ENCODE measurements at places on chromosomes 16 and 17. TPM values are rescaled to one million over a fixed set of nuclear protein-coding genes. Genes with fewer than 3 reads are reported as not detected.
A peak's percentile ranks its signal among the peaks of the same experiment; 100 is the strongest.

- H3K4me1 ChIP-seq: no peaks in the 10 kb centered on the region
- DNase-seq: no peak
- no peak overlapping the region for H3K4me3 ChIP-seq
- H3K27ac ChIP-seq: no peak overlapping the region
- no peaks in the 10 kb centered on the region for H3K36me3 ChIP-seq
- H3K27me3 ChIP-seq: peaks cover 33% of the 10 kb centered on the region
These were observed 68.8 kb upstream of the GCSH start for GRCh38 chr16:81164958-81165357.

GRCh38 chr16:73306901-73307413, 259.0 kb upstream of the ZFHX3 start:
- H3K27ac ChIP-seq: no peak overlapping the region
- H3K4me3 ChIP-seq: no peak overlapping the region
- DNase-seq: no peak
- H3K27me3 ChIP-seq: peaks cover 7% of the 10 kb centered on the region

GRCh38 chr17:22142091-22142490, 449.8 kb downstream of the KCNJ18 start:
- no peaks in the 10 kb centered on the region for H3K36me3 ChIP-seq
- peak; percentile 82 for DNase-seq
- H3K27ac ChIP-seq: peak overlapping the region; percentile 55
- no peaks in the 10 kb centered on the region for H3K4me1 ChIP-seq
- no peaks in the 10 kb centered on the region for H3K27me3 ChIP-seq
- H3K4me3 ChIP-seq: no peak overlapping the region

DNA sequence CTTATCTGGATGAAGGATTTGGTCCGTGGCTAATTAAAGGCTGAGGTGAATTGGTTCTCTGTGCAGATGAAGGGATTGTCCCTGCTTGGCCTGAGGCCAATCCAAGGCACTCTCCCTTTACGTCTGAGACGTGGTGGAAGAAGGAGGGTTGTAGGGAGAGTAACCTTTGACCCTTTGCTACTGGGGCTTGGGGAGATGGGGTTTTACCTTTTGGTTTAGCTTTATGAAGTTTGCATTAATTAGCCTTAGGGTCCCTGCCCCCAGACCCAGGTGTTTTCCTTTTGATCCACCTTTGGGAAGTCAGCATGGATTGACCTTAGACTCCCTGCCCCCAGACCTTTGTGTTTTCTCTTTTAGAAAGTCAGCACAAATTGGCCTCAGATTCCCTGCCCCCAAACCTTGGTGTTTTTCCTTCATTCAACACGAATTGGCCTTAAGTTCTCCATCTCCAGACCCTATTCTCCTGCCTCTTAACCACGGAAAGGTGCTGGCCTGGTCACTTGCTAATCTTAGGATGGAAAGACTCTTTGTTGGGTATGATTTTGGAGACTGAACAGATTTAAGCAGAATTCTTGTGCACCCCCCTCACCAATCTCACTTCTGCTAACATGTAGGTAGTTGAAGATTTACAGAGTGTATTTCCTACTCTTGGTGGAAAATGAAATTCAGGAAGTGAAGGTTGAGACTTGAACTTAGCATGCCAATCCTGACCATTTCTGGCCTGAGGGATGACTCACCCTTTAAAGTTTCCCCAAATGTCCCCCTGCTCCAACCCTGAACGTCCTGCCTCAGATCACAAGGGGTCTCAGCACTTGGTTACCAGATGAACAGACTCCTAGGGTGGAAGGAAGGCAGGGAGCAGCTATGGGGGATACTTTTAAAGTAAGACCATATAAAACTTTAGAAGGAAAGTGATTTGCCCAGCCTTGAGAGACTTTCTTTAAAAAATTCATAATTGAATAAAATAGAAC, 23.1 kb upstream of the MMD start:
- DNase-seq: no peak
- no peaks in the 10 kb centered on the region for H3K4me1 ChIP-seq
- H3K27me3 ChIP-seq: no peaks in the 10 kb centered on the region

DNA sequence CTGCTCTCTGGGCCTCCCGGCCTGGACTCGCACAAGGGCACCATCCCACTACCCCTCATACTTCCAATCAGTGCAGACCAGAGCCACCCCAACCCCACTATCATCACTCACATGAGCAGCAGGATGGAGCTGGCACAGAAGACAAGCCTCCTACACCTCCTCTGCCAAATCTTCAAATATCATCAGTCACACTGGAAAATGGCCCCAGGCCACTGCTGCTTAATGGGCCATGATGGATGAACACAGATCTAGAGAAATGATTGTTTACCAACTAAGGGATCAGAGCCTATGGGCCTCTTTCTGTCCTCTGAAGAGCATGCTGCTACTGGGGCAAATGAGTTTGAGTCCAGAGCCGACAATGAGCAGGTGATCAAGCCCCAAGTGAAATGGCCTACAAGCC, 165.5 kb downstream of the GRIN2A start:
- no peak overlapping the region for H3K27ac ChIP-seq
- H3K4me3 ChIP-seq: no peak overlapping the region
- DNase-seq: no peak
- peaks cover 9% of the 10 kb centered on the region for H3K27me3 ChIP-seq

DNA sequence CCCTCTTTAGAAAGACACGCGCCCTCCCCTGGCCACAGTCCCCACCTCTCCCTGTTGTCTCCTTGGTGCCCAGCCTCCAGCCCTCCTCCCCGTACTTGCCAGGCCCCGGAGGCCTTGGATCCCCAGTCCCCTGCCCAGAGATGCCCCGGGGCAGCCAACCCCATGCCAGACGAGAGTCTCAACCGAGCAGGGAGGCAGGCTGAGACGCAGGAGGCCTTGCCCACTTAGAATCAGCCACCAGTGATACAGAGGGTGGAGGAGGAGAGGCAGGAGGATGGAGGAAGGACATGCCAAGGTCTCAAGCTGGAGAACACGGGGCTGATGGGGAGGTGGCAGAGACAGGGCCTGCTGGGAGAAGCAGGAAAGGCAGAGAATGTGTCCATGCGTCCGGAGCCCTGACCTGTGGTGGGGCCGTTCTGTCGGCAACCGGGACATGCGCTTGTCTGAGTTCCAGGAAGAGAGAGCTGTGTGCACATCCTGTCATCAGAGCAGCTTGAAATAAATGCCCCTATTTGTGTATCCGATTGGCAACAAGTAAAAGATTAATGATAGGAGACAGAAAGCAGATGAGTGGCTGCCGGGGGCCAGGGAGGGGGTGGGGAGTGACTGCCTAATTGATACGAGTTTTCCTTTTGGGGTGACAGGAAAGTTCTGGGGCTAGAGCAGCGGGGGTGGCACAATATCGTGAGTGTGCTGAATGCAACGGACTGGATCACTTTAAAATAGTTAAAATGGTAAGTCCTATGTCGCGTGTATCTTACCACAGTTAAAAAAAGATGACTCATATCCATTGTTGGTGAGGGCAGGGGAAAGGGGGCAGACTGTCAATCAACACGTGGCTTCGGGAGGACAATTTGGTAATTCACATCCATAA, 44.7 kb upstream of the MEAK7 start:
- H3K4me1 ChIP-seq: peaks cover 32% of the 10 kb centered on the region
- no peaks in the 10 kb centered on the region for H3K36me3 ChIP-seq
- no peak for DNase-seq
- peaks cover 6% of the 10 kb centered on the region for H3K27me3 ChIP-seq
- 0 out of 3 replicates have a peak overlapping the region, but pooled peaks have one; percentile 34 for H3K27ac ChIP-seq
- H3K4me3 ChIP-seq: no peak overlapping the region

GRCh38 chr17:1557355-1558095, 5.1 kb downstream of the PITPNA start:
- peaks cover 46% of the 10 kb centered on the region for H3K36me3 ChIP-seq
- H3K4me1 ChIP-seq: peaks cover 27% of the 10 kb centered on the region
- no peak for DNase-seq
- no peak overlapping the region for H3K4me3 ChIP-seq

- peaks cover 63% of the 10 kb centered on the region for H3K27me3 ChIP-seq
- no peak overlapping the region for H3K4me3 ChIP-seq
- no peak overlapping the region for H3K27ac ChIP-seq
- DNase-seq: peak; percentile 66
- no peaks in the 10 kb centered on the region for H3K4me1 ChIP-seq
These were observed 52.6 kb downstream of the ZFHX3 start for GRCh38 chr16:72995151-72995881.

- no peak for DNase-seq
- H3K27ac ChIP-seq: no peak overlapping the region
- no peaks in the 10 kb centered on the region for H3K27me3 ChIP-seq
- no peak overlapping the region for H3K4me3 ChIP-seq
These were observed 896.2 kb downstream of the CDH11 start for GRCh38 chr16:64225696-64226095.

DNA sequence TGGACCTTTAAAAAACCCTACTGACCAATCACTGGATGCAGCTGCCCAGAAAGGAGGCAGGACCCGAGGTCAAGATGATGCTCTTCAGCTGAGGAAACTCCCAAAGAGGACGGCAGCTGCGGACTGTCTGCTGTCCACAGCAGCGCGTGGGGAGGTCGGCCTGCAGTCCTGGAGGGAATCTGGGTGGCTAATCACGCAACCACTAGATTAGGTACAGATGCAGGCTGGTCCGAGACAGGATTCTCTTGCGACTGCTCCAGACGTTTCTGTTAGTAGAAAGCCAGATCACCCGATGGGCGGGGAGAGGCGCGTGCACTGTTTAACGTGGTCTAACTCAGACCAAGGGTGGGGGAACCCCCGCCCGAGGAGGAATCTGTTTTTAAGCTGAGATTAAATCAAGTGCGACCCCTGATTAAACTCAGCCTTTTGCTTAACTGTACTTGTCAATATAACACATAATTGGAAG, 8.8 kb downstream of the CTRB2 start:
- no peak for DNase-seq
- peaks cover 46% of the 10 kb centered on the region for H3K27me3 ChIP-seq
- no peak overlapping the region for H3K27ac ChIP-seq
- H3K36me3 ChIP-seq: no peaks in the 10 kb centered on the region
- H3K4me1 ChIP-seq: no peaks in the 10 kb centered on the region
- H3K4me3 ChIP-seq: no peak overlapping the region

- H3K36me3 ChIP-seq: no peaks in the 10 kb centered on the region
- peaks cover 17% of the 10 kb centered on the region for H3K27me3 ChIP-seq
- H3K4me1 ChIP-seq: no peaks in the 10 kb centered on the region
- DNase-seq: no peak
- H3K27ac ChIP-seq: no peak overlapping the region
These were observed 395.2 kb downstream of the WWOX start for GRCh38 chr16:78494674-78495073.

DNA sequence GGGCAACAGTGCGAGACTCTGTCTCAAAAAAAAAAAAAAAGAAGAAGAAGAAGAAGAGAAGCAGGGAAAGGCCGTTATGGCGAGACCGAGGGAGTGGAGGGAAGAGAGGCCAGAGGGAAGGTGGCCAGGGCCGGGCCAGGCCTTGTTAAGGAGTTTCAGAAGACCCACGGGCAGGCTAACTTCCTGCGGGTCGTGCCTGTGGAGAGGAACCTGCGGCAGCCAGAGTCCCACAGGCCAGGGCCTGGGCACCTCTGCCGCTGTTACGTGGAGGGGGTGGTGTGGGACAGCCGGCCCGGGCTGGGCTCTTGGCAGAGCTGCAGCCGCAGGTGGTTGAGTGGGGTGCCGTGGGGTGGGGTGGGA, 5.4 kb downstream of the WDR81 start:
- H3K27ac ChIP-seq: peak overlapping the region; percentile 97
- H3K27me3 ChIP-seq: no peaks in the 10 kb centered on the region
- H3K4me3 ChIP-seq: no peak overlapping the region
- peaks cover 17% of the 10 kb centered on the region for H3K36me3 ChIP-seq

- H3K36me3 ChIP-seq: peaks cover 72% of the 10 kb centered on the region
- H3K27me3 ChIP-seq: no peaks in the 10 kb centered on the region
- H3K27ac ChIP-seq: no peak overlapping the region
- no peak overlapping the region for H3K4me3 ChIP-seq
- H3K4me1 ChIP-seq: peaks cover 11% of the 10 kb centered on the region
- DNase-seq: no peak
These were observed 6.2 kb downstream of the PHF12 start for GRCh38 chr17:28944862-28945741.

DNA sequence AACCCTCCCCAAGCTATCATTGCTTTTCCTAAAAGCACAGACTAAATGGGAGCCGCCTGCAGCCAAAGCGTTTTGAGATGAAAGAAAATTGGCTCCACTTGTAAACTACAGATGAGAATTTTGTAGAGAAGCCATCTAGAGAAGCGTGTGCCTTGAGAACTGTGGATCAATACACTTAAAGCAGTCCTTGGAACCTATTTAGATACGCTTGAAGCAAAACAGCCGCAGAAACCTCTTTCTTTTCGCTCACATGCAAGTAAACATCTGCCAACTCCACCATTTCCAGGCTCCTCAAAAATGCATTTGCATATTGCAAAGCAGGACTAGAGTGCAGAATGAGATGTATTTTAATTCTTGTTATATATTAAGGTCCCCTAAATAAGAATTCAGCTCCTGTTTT, 13.1 kb downstream of the KIAA0513 start:
- no peak overlapping the region for H3K27ac ChIP-seq
- H3K4me1 ChIP-seq: peaks cover 15% of the 10 kb centered on the region
- no peak for DNase-seq
- H3K27me3 ChIP-seq: no peaks in the 10 kb centered on the region

DNA sequence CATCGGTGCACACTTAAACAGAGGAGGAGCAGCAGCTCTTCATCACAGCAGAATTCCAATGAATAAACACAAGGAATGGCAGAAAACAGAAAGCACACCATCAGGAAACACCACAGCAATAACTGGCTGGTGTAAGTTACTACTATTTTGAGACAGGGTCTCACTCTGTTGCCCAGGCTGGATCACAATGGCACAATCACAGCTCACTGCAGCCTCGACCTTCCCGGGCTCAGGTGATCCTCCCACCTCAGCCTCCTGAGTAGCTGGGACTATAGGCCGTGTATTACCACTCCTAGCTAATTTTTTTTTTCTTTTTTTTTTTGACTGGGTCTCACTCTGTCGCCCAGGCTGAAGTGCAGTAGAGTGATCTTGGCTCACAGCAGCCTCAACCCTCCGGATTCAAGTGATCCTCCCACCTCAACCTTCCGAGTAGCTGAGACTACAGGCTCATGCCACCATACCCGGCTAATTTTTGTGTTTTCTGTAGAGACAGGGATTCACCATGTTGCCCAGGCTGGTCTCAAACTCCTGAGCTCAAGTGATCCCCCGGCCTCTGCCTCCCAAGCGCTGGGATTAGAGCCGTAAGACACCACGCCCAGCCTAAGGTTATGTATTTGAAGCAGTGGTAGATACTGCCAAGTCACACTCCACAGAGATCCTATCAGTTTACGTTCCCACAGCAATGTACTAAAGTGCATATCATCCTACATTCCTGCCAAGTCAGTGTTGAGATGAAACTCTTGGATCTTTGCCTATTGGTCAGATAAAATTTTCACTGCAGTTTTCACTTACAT, 20.7 kb downstream of the TRAP1 start:
- H3K27ac ChIP-seq: peak overlapping the region; percentile 70
- H3K36me3 ChIP-seq: peaks cover 64% of the 10 kb centered on the region
- H3K27me3 ChIP-seq: no peaks in the 10 kb centered on the region
- H3K4me3 ChIP-seq: no peak overlapping the region
- peak; percentile 65 for DNase-seq

The SMIM5 gene
- not detected for total RNA-seq

The BCO1 gene
- not detected for total RNA-seq

The HAS3 gene
- total RNA-seq: 0.38 TPM

The RPH3AL gene
- 2.3 TPM for total RNA-seq
